ENCODE measurements at places on chromosomes 11 and 22. TPM values are rescaled to one million over a fixed set of nuclear protein-coding genes. Genes with fewer than 3 reads are reported as not detected.

RNF214 gene
- 8.7 TPM for total RNA-seq

HIRA gene
- 22.7 TPM for total RNA-seq

HMOX1 gene
- total RNA-seq, result 52.5 TPM

GLYAT gene
- total RNA-seq, result 399 TPM

UNC93B1 gene
- total RNA-seq, result 21.4 TPM

OR52I2 gene
- total RNA-seq, result not detected

NXPE2 gene
- not detected for total RNA-seq

DCHS1 gene
- 3.3 TPM for total RNA-seq

DNA sequence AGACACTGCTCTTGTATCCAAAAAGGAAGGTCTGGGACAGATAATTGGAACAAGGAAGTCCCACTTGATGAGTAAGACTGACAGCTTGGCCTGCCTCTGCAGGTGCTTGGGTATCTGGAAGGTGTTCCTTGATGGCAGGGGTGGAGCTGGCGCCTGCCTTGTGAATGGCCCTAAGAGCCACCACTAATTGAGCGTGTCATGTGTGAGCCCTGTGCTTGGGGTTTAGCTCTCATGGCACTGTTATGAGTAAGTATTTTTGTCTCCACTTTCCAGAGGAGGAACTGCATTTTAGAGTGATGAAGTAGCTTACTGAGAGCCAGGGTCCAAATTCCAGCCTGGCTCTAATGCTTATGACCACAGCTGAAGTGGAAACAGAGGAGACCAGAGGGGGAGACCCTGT is 71.2 kb upstream of the NECTIN1 start:
- DNase-seq, result no peak

GRCh38 chr11:67262731-67263675 is 3.3 kb upstream of the GRK2 start:
- peak; percentile 85 for DNase-seq

- DNase-seq, result no peak
Measured at GRCh38 chr11:93842461-93842860, 8.0 kb downstream of the VSTM5 start.

GRCh38 chr11:77046060-77046501 is 11.9 kb downstream of the B3GNT6 start:
- DNase-seq, result no peak

GRCh38 chr22:29061773-29062172 is at the start of gene C22orf31:
Gene C22orf31, minus strand, starts transcription at chr22:29061831. Its CDS starts 39 bp downstream, at chr22:29061792.
- DNase-seq, result no peak

DNA sequence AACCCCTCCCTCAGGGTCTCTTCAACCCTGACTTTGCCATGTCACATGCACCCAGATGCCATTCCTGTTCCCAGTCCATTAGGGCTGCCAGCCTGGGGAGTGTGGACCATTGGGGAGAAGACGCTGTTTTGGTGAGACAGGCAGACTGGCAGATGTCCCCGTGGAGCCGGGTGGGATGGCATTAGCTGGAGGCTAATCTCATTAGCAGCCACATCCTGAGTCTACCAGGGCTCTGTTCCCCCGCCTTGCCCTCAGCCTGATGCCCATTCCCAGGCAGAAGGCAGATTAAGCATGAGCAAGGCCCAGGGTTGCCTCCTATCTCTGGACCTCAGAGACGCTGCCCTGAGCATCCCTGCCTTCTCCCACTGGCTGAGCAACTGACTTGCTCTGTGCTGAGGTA is 46.4 kb upstream of the ALX4 start:
- DNase-seq, result no peak

DNA sequence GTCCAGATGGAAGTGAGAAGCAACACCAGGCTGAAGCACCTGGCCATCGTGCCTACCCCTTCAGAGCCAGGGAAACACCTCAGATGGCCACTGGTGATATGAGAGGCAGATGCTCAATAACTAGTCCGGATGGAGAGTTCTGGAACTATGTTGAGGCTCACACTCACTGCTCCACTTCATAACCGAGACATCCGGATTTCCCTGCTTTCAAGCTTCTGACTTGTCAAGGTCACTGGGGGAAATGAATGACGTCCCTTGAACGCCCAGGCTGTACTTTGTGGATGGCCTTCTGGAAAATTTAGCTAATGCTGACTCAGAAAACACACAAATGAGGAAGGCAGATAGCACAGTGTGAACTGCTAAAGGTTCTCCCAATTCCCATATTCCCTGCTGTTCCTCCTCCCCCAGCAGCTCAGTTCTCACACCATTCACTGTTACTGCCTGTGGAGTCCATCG is at the start of gene LYVE1:
TSS of gene LYVE1 (minus strand) at position 180 of the 456 bp plus-strand sequence. CDS start at position 47, 133 bp downstream.
- DNase-seq, result no peak

DNA sequence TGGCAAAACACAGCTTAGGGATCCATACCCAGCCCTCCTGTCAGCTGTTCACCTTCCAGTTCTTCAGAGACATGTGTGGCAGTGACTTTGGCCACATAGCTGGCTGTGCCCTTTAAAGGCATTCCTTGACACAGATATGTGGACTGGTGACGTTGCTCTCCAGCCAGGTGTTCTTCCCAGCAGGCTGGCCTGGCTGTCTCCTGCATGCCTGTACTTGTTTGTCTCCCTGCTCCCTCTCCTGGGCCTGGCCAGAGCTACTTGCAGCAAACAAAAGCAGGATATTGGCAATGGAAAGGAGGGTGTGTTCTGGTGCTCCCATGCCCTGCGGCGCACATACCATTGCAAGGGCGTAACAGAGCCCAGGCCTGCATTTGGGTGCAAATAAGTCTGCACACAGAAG is 38.3 kb downstream of the PIK3IP1 start:
- DNase-seq, result no peak

GRCh38 chr11:121554552-121554951 is 101.8 kb upstream of the SORL1-AS1 start:
- no peak for DNase-seq

- no peak for DNase-seq
Measured at GRCh38 chr11:47325271-47326041, 27.0 kb downstream of the MYBPC3 start.

DNA sequence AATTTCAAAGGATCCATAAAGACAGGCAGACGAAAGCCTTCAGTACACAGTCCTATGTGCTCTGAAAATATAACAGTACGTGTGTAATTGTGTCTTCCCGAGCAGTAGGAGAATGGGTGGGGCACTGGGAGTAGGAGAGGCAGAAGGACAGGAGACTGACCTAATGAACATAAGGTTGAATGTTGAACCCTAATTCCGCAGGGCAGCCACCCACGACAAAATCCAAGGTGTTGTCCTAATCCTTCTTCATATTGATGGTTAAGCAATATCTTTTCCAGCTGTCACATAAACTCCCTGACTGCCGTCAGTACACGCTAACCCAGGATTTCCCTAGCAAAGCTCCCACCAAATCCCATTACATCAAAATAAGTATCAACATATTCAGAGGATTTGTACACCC is 34.5 kb downstream of the SPATA19 start:
- DNase-seq, result no peak

GRCh38 chr22:49321477-49322055 is 506.1 kb downstream of the BRD1 start:
- no peak for DNase-seq

DNA sequence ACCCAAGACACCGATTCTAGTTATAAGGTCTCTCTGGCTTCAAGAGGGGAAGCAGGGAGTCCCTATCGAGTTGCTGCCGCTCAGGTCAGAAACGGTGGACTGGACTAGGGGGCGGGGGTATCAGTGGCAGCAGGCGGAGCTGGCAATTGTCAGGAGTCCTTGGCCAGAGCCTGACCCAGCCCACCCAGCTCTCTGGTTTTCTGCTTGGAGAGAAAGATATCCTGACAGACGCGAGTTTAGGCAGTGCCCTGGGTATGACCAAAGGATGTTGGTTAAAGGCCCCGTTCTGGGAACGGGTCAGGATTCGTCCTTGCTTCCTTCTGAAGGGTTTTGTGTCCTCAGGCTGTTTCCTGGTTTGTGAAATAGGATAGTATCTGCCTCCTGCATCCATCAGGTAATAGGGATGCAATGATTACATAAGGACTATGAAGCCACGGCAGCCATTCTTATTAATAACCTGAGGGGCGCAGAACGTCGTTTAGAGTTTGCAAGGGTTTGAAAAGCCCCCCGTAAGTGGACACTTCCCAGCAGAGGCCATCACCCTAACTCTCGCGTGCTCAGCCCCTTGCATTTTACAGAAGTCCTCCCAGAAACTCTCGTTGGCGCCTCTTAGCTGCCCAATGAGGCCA is 700 bp upstream of the DEPDC5 start:
- DNase-seq, result peak; percentile 37

DNA sequence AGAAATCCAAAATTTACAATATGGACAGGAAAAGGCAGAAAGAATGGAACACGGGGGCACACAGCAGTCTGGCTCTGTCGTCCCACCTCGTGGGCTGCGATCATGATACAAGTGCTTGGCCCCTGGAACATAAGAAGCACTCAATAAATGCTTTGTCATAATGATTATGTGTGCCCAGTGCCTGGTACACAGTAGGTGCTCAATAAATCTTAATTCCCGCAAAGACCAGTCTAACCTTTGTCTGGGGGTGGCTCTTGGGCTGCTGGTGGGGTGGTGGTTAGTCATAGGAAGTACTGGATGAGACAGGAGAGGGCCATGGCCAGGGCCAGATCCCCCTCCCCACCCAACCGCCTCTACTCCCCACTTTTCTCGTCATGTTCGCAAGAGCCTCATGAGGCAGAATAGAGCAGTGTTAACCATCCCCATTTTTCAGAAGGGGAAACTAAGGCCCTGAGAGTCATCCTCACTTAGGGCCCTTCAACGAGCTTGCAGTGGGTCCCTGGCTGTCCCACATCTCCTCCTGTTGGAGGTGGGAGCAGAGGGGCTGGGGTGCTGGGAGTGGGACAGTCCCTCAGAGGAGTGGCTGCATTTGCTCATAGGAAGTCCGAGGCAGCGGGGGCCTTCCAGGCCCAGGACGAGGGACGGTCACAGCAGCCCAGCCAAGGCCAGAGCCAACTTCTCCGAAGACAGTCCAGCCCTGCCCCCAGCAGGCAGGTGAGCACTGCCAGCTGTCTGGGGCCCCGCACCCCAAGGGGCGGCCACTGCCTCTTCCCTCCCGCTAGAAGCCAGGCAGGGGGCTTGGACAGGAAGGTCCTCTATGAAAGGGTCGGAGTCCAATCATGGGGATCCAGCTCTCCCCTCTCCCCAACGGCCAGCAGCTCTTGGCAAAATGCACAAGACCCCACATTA is 36.1 kb downstream of the TRIOBP start:
- DNase-seq, result no peak

DNA sequence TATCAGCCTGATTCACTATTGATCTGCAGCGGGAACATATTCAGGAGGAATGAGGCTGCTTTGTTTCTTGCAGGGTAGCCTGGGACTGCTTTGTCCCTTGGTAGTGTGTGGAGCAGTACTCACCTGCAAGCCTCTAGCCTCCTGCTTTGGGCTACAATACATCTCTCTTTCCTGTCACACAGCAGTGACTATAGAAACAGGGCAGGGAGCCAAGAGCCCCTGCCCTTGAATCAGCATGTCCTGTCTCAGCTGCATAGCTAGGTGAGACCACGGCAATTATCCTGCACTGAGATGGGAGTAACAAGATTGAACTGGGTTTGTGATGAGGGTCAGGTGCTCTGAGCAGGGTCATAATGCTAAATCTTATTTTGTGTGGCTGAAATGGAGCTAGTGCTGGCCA is 191.9 kb downstream of the NELL1 start:
- no peak for DNase-seq

GRCh38 chr11:126817096-126817495 is 183.5 kb downstream of the KIRREL3 start:
- DNase-seq, result no peak

DNA sequence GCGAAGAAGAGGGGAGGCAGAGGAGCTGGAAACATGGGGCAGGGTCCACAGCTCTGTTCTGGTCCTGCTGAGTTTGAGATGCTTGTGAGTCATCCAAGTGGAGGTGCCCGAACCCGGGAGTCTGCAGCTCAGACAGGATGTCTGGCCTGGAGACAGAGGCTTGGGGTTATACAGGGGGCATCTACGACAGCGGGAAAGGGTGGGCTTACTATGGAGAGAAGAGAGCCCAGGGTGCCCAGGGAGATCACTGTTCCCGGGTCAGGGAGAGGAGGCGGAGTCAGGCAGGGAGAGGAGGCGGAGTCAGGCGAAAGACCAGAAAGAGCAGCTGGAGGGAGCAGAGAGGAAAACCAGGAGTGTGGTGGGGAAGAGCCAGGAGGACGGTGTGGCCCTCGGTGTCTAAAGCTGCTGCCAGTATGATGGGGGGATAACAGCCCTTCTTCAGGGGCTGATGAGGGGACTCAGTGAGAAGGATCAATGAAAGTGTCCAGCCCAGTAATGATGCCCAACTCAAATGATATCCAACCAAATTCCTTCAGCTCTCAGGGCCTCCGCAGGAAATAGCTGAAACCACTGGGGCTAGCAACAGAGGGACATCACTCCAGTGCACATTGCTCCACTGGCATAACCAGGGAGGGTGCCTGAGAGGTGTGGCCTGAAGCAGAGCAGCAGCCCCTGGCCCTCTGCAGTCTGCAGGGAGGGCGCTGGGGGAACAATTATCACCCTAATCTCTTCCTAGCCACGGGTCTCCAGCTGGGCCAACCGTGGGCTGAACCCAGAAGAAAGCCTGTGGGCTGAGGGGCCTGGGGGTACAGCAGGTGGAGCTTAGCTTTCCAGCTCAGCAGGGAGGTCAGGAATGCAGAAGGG is 2.6 kb upstream of the LTBP3 start:
- DNase-seq, result no peak

GRCh38 chr22:23564276-23564675 is 15.8 kb downstream of the IGLL1 start:
- DNase-seq, result no peak

- no peak for DNase-seq
Measured at GRCh38 chr22:44968736-44969135, 41.1 kb downstream of the PHF21B start.

- no peak for DNase-seq
Measured at GRCh38 chr22:32562401-32562800, 87.8 kb downstream of the FBXO7 start.

GRCh38 chr22:44473166-44473565 is 24.9 kb downstream of the RTL6 start:
- DNase-seq, result no peak

DNA sequence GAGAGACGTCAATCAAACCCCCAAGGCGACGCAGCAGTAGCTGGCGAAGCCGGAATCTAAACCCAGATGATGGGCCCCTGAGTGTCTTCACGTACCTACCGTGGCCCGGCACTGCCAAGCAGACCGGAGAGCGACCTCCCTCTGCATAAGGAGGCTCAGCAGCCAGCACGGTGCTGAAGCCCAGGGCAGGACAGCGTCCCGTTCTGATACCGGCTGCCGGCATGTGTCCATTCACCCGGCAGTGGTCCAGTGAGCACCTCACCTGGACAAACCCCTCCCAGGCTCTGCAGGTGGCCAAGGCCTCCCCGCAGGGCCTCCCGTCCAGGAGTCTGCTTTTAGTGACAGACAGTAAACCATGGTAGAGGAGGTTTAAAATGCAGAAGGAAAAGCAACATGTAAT is 142.0 kb downstream of the BRD1 start:
- DNase-seq, result no peak

DNA sequence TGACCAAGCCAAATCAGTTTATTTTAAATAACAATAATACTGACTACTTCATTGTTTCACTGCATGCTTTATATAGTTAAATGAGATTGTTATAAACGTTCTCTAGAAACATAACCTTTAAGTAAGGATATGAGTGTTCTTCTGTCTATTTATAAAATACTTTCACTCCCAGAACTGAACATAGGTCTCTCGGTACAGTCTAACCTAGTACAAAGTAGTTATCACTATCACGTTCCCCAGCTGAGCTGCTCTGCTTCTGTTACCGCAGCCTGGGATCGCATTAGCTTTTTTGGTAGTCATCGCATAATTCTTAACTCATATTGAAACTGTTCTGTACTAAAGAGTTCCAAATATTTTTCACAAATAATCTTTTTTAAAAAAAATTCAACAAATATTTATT is 143.6 kb downstream of the WNT11 start:
- DNase-seq, result no peak

GRCh38 chr22:43002202-43002586 is 12.8 kb downstream of the PACSIN2 start:
- no peak for DNase-seq

- no peak for DNase-seq
Measured at GRCh38 chr11:132131047-132131446, 760.6 kb downstream of the NTM start.

Measured in right lobe of liver (tissue), 6 donors.